Karpas-422 (cell line): ENCODE measurements at places on chromosomes 7 and 10. TPM values are rescaled to one million over a fixed set of nuclear protein-coding genes. Genes with fewer than 3 reads are reported as not detected.

Gene STAMBPL1
- 38.5 and 44.8 TPM in 2 replicates for total RNA-seq

Gene GNAI1
- not detected in 2 replicates for total RNA-seq

Gene CFAP70
- 14.2 and 14.4 TPM in 2 replicates for total RNA-seq

Gene MIOS
- 89.1 and 105 TPM in 2 replicates for total RNA-seq

Gene MGMT
- 22.5 and 33.8 TPM in 2 replicates for total RNA-seq

Gene CARD11
- total RNA-seq: 38.5 and 87.2 TPM in 2 replicates

Gene TMEM225B
- 1.6 TPM in 1 of 2 replicates, not detected in the other for total RNA-seq

Gene SORBS1
- 0.15 and 0.61 TPM in 2 replicates for total RNA-seq

Gene FFAR4
- total RNA-seq: not detected in 2 replicates

Gene PITX3
- total RNA-seq: not detected in 2 replicates

Gene DDX56
- total RNA-seq: 66.8 and 73.3 TPM in 2 replicates

Gene GPR146
- total RNA-seq: 5.5 and 9.2 TPM in 2 replicates

Gene CASTOR2
- total RNA-seq: 0.30 and 3.5 TPM in 2 replicates

Gene LLCFC1
- total RNA-seq: not detected in 2 replicates

Gene HOXA5
- 3.6 and 4.1 TPM in 2 replicates for total RNA-seq

Gene FAM25C
- total RNA-seq: not detected in 2 replicates

Gene ACHE
- total RNA-seq: not detected in 2 replicates

Gene TBXAS1
- not detected in 2 replicates for total RNA-seq

Gene TRUB1
- total RNA-seq: 31.6 and 43.7 TPM in 2 replicates

Gene GFRA1
- not detected in 2 replicates for total RNA-seq

Gene SFTPA2
- total RNA-seq: not detected in 2 replicates

Gene SUGCT
- total RNA-seq: 0.14 and 0.48 TPM in 2 replicates

Gene HYAL4
- not detected in 2 replicates for total RNA-seq

Gene CEP55
- total RNA-seq: 14.6 and 16.5 TPM in 2 replicates

Gene TAS2R41
- total RNA-seq: not detected in 2 replicates

Gene ADRB1
- not detected in 2 replicates for total RNA-seq

Gene OPN1SW
- total RNA-seq: not detected in 2 replicates

Gene ANAPC16
- total RNA-seq: 90.4 and 129 TPM in 2 replicates

Gene PDIA4
- 71.3 and 116 TPM in 2 replicates for total RNA-seq

Gene PDE6C
- not detected in 2 replicates for total RNA-seq

Gene MKI67
- 23.7 and 33.1 TPM in 2 replicates for total RNA-seq

Gene TMEM184A
- not detected in 2 replicates for total RNA-seq

Gene FAM180A
- total RNA-seq: not detected in 2 replicates

Gene PHYH
- total RNA-seq: 3.5 and 4.0 TPM in 2 replicates

Gene OR2A12
- not detected in 2 replicates for total RNA-seq

Gene H2BK1
- total RNA-seq: not detected in 2 replicates

Gene NRF1
- 20.1 and 22.5 TPM in 2 replicates for total RNA-seq

Gene PTN
- total RNA-seq: 0.47 TPM in 1 of 2 replicates, not detected in the other

Gene HOXA2
- 0.41 and 0.47 TPM in 2 replicates for total RNA-seq

Gene VSTM2A
- total RNA-seq: not detected in 2 replicates

Gene ADD3
- total RNA-seq: 15.4 and 16.5 TPM in 2 replicates

Gene BMPR1A
- 2.2 and 3.2 TPM in 2 replicates for total RNA-seq

Gene NKX1-2
- not detected in 2 replicates for total RNA-seq

Gene GHITM
- 78.4 and 82.3 TPM in 2 replicates for total RNA-seq

Gene OGDHL
- total RNA-seq: 0.75 and 1.8 TPM in 2 replicates

Gene SDK1
- not detected in 2 replicates for total RNA-seq

Gene WDR11
- total RNA-seq: 46.8 and 73.2 TPM in 2 replicates

Gene MRLN
- total RNA-seq: 0.25 TPM in 1 of 2 replicates, not detected in the other

Gene UBE3C
- total RNA-seq: 55.2 and 84.8 TPM in 2 replicates

Gene IKZF1
- 117 and 118 TPM in 2 replicates for total RNA-seq

Gene GRID2IP
- not detected in 2 replicates for total RNA-seq
